ENCODE measurements at places on chromosomes 12 and 14. TPM values are rescaled to one million over a fixed set of nuclear protein-coding genes. Genes with fewer than 3 reads are reported as not detected.

Gene SGPP1
- total RNA-seq, result 15.7 TPM

Gene BRI3BP
- 17.1 TPM for total RNA-seq

DNA sequence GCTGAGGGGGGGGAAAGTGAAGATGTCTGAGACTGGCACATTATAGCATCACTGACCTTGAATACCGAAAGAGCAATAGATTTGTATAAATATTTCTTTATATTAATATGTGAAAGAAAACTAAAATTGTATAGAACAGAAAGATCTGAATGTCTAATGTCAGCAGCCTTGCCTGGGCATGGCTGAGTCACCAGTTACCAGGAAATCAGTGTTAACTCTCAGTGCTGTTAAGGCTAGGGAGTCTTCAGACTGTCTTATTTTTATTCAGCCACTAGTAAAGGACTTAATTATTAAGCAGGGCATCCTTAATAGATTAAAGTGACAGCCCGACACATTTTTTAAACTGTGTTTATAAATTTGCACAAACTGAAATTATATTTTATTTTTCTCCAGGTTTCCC, 122.9 kb upstream of the AEBP2 start:
- DNase-seq, result no peak

GRCh38 chr12:124031058-124031457, 58.0 kb downstream of the ZNF664 start:
- no peak for DNase-seq

DNA sequence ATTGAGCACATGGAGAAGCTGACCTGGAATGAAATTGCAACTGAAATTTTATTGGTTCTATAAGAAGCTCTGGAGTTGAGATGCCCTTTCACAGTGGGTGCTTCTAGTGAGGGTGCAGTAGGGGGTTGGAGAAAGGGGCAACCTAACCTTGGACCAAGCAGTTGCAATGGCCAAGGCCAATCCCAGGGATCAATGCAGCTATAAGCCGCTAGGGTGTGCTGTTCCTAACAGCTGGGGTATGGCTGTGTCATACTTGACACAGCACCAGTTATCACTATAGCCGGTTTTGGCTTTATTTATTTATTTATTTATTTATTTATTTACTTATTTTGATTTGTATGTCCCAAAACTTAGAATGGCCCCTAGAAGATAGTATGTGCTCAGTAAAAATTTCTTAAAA, 505.9 kb downstream of the FLRT2 start:
- DNase-seq, result no peak

- DNase-seq, result no peak
Measured at GRCh38 chr12:50971946-50972345, 19.6 kb downstream of the HIGD1C start.

- no peak for DNase-seq
Measured at GRCh38 chr12:63814146-63814772, 30.2 kb upstream of the SRGAP1 start.

DNA sequence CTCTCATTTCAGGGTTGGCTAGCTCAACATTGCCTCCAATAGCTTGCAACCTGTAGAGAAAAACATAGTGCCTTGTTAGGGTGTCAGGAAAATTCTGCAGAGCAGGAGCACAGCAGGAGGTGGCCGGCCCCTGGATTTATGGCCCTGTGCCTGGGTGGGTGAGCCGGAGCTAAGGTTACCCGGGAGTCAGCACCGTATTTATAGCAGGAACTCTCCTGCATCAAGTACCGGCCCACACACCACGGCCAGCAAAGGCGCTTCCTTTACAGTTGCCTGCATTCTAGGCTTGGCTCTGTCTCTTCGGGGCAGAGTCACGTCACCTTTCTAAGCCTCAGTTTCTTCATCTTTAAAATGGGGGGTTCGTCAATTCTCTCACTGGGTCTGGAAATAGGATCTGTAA, 52.8 kb upstream of the EML1 start:
- DNase-seq, result no peak

DNA sequence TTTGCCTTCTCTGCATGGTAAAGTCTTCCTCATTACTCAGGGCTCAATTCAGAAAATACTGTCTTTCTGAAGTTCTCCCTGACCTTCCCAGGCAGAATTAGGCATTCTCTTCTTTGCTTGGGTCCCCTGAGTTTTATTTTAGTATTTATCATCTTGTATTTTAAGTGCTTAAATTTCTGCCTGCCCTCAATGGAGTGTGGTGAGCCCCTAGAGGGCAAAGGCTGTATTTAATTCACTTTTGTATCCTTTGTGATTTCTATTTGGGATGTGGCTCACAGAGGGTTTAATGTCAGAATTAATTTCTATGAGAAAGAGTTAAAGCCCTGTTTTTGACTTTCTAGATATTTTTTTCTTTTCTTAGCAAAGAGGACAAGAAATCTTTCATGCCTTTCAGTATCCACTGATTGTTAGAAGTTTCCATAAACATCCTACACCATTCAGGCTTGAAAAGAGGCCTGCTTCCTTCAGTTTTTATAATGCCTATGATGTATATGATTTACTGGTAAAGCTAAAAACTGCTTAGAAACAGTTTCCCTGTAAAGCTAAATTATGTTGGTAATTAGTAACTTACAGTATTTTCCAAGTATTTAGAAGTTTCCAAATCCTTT, 55.6 kb upstream of the PTPRB start:
- DNase-seq, result no peak

Data from activated naive CD8-positive, alpha-beta T cell treated with anti-CD3 and anti-CD28 coated beads, Interleukin-2, amount 10 ng/mL, durations not matched to agents 7 days and 5 days (primary cell).